ENCODE measurements at places on chromosomes 11 and 22. TPM values are rescaled to one million over a fixed set of nuclear protein-coding genes. Genes with fewer than 3 reads are reported as not detected.

The UPK3A gene
- not detected for total RNA-seq

The POU2AF1 gene
- 5.0 TPM for total RNA-seq

The SYT13 gene
- not detected for total RNA-seq

The ACR gene
- total RNA-seq, result not detected

The SYNGR1 gene
- total RNA-seq, result 1.1 TPM

The TOMM22 gene
- 58.0 TPM for total RNA-seq

The LMO2 gene
- total RNA-seq, result 0.85 TPM
